ENCODE measurements at places on chromosomes 12 and 14.

DNA sequence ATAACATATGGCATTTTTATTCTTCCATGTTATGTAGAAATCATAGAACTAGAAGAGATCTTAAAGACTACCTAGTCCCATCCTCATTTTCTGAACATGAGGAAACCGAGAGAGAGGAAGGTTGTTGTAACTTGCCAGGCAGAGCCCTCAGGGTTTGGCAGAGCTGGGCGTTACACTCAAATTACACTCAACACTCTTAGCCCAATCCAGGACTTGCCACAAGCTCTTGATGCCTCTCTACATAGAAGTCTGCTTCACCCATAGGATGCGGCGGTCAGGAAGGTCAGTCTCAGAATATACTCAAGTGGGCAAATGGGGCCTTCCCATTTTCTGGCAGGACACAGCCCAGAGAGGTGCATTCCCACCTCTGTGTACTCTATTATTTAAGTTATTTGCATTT lies 208.1 kb downstream of the ZFP36L1 start:
- DNase-seq, result no peak

DNA sequence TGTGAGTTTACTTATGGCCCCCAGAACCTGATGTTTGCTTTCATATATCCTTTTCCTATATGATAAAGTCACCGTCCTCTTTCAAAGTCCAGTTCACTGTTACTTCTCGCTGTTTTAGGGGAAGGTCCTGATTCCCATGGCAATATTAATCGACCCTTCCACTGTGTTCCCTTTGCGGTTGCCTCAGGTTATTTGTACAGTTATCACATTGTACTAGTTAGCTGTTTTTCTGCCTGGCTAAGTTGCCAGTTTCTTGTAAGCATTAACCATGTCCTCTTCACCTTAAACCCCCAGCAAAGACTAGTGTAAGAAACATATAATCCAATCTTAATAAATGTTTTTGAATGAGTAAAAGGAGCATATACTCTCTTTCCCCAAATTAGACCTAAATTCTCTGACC lies 115.0 kb upstream of the PPFIA2 start:
- no peak for DNase-seq

GRCh38 chr12:127640181-127640886 lies 626.6 kb upstream of the TMEM132C start:
- no peak for DNase-seq

DNA sequence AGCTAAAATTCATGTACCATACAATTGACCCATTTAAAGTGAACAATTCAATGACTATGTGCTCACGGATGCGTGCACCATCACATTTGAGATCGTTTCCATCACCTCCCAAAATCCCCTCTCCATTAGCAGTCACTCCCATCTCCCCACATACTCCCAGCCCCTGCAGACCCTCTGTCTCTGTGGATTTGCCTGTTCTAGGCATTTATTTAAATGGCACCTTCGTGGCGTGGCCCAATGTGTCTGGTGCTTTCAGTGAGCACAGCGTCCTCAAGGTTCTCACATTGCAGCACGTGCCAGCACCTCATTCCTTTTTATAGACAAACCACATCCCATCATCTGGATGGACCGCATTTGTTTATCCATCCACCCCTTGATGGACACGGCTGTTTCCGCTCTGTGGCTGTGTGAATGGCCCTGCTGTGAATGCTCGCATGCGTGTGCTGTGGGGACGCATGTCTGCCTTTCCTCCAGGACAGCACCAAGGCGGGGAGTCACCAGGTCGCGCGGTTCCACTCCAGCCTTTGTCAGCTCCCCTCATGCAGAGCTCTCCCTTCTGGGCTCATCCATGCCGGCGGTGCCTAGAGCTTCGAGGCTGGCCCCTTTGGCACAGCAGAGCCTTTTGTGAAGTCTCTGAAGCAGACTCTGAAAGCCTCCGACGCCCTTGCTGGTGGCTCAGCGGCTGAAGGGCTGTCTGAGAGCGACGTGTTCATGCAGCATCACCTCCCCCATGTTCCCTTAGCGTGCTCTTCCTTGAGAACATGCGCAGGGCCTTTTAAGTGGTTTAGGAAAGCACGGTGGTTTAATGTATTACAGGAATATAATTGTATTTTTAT lies 184.4 kb downstream of the KIF26A start:
- no peak for DNase-seq

DNA sequence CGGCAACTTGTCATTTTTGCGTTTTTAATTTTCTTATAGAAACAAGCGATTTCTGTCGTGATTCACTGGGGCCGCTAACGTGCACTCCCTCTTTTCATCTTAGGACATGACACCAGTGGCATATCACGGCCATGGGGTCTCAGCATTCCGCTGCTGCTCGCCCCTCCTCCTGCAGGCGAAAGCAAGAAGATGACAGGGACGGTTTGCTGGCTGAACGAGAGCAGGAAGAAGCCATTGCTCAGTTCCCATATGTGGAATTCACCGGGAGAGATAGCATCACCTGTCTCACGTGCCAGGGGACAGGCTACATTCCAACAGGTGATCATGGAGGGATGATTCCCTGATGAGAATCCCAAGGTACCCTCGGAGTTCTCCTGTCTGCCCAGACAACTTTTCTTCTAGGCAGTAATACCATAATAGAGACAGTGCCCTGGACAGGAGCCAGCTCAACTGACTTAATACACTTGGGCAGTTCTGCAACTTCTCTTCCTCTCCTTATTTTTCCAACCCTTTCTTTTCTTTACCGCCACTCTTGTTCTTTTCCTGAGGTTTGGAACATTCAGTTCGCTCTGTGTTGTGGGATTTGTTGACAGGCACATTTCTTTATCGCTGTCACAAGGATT lies 821 bp downstream of the TMEM106C start:
- no peak for DNase-seq

DNA sequence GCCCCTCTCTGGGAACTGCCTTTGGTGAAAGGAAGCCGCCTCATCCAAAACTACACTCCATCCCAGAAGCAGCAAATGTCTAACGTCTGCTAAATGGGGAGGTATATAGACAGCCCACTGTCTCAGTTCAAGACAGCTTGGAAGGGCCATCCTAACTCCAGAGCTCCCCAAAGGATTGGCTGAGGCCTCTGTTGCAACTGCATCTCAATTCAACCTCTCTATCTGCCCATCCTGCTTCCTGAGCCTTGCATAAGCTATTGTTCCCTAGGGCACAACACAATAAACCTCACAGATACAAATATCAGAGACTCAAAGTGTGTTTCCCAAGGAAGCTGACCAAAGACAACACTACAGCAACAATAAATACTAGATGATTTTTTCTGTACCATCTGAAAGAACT lies 495.2 kb upstream of the SOX5 start:
- DNase-seq, result no peak

- DNase-seq, result no peak
Observed at GRCh38 chr14:91519239-91520036, 9.3 kb upstream of the PPP4R3A start.

DNA sequence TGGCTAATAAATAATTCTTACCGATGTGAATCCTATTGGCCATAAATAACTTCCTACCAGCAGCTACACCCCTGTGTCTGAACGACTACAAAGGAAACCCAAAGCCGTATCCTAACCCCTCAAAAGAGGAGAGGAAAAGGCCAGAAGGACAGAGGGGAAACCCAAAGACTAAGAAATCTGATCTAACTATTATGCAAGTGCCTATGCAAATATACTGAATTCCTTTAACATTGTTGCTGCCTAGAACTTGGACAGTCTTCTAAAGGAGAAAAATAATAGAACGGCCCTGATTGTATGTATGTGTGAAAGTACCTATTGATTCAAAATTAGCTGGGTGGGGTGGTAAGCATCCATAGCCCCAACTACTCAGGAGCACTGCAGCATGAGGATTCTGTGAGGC lies 997 bp downstream of the PLEKHG7 start:
- no peak for DNase-seq

DNA sequence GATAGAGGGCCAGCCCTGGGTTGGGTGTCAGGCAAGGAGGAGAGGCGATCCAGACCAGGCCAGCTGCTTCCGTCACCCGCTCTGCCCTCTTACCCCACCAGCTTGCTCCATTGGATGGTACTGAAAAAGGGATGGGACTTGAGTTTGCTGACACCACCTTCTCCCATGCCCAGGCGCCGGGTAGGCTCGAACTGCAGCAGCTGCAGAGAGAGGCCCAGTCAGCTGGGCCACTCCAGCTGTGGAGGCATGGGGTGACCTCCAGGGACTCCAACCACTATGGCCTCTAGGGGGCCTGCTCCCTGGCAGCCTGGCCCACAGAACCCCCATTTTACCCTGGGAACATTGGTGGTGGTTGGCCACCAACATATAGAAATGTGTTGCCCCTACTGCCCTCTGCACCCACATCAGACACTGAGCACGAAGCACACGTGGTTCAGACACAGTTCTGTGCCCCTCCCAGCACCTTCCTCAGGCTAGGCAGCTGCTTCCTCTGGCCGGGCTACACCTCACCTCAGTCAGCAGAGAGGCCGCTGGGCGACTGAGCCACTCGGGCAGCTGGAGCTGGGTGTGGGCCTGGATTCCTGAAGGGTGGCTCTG lies 16.0 kb downstream of the RPS6KL1 start:
- no peak for DNase-seq

DNA sequence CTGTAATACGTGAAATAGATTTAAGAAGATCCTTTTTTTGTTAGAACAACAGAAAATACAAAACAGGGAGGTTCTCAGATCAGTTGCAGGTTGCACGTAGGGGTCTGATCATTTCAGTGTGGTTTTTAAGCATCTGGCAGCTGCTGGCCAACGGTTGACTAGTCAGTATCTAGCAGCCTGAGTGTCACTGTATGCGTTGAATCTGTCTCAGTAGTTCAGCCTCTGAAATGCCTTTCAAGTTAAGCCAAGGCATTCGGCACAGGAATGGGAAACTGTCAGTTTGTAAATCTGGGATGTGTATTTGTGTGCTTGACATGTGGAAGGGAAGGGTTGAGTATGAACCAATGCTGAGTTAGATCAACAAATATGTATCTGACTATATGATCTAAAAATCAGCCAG lies 165.9 kb downstream of the CACNA1C start:
- DNase-seq, result no peak

GRCh38 chr12:127060933-127061332 lies 1206.0 kb upstream of the TMEM132C start:
- DNase-seq, result no peak

GRCh38 chr14:94773655-94774343 lies 3.9 kb upstream of the GSC start:
- no peak for DNase-seq

GRCh38 chr12:116160231-116160630 lies 117.3 kb downstream of the MED13L start:
- no peak for DNase-seq

- DNase-seq, result no peak
Observed at GRCh38 chr14:55332654-55333570, 61.7 kb downstream of the FBXO34 start.

Data from NCI-H1092 (cell line).